ENCODE measurements at places on chromosomes 1 and 21.

- DNase-seq: peak; percentile 47
Measured at GRCh38 chr1:96973605-96974004, 252.0 kb downstream of the PTBP2 start.

DNA sequence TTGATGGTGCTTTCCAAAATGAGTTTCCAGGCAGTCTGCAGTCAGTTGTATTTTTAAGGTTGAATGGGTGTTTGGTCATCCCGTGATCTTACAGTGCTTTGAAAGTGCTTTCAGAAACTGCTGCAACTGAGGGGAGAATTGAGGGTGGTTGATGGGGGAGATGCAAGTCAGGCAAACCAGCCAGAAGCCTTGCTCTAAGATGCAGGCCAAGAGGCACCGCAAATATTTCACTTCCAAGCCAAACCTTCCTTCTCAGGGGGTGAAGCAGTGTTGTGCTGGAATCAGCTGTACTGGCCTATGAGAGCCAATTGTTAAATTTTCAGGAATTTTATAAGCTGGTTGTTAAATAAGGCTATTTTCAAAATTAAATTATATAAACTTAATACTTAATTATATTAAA is 151.6 kb downstream of the KCNJ6 start:
- DNase-seq: no peak

GRCh38 chr1:6727535-6727934 is 25.9 kb upstream of the DNAJC11 start:
- peak; percentile 61 for DNase-seq

DNA sequence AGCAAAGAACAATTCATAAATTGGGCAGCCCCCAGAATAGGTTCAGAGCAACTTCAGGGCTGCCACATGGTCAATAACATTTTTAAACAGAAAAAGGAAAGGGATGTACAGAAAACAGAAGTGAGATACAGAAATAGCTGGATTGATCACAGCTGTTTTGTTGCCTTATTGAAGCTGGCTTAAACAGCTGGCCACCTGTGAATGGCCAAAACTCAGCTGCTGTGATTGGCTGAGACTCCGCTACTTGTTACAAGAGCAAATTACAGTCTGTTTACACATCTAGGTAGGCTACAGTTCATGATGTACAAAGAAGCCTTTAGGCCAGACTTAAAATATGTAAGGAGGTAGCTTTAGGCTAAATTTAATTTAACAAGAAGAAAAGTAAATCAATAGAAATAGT is 11.6 kb upstream of the IFNAR1 start:
- DNase-seq: no peak

- DNase-seq: peak; percentile 62
Measured at GRCh38 chr1:101738475-101738874, 258.3 kb downstream of the OLFM3 start.

DNA sequence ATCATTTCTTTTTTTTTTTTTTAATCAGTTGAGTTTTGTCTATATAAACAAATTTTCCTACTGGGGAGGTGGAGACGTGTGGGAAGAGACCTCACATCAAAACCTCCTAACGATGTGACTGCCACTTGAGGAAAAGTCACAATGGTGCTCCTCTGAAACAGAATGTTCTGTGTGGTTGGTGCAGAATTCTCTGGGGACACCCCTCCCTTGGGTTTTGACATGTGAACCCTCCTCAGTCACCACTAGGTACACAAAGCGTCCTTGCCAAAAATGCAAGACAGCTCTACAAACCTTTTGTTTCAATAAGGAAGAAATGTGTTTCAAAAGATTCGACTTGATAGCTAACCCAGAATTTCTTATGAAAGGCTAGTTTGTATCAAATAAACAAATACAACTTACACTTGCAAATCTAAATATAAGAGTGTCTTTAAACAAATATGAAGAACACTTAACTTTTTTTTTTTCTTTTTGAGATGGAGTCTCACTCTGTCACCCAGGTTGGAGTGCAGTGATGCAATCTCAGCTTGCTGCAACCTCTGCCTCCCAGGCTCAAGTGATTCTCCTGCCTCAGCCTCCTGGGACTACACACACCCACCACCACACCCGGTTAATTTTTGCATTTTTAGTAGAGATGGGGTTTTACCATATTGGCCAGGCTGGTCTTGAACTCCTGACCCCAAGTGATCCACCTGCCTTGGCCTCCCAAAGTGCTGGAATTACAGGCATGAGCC is 9.3 kb downstream of the SLC25A24 start:
- DNase-seq: no peak

GRCh38 chr1:21899267-21899810 is 37.8 kb downstream of the HSPG2 start:
- no peak for DNase-seq

- peak; percentile 75 for DNase-seq
Measured at GRCh38 chr1:89523572-89524368, 859 bp upstream of the LRRC8B start.

- DNase-seq: peak; percentile 33
Measured at GRCh38 chr1:85865213-85865612, 157.0 kb upstream of the ZNHIT6 start.

- DNase-seq: no peak
Measured at GRCh38 chr1:116952738-116953275, 43.1 kb downstream of the PTGFRN start.

DNA sequence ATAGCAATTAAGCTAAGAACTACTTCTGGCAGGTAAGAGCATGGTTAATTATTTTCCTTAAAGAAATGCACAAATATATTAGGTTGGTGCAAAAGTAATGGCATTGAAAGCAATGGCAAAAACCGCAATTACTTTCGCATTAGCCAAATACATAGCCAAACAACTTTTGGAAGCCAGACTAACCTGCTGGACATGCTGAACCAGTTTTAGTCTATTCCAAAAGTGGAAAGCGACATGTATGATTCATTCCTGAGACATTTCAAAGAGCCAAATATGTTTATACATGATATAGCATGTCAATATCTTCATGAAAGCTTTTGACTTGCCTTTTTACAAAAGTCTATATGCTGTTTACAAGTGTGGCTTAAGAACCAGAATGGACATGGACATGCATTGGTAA is 23.4 kb upstream of the DR1 start:
- no peak for DNase-seq

DNA sequence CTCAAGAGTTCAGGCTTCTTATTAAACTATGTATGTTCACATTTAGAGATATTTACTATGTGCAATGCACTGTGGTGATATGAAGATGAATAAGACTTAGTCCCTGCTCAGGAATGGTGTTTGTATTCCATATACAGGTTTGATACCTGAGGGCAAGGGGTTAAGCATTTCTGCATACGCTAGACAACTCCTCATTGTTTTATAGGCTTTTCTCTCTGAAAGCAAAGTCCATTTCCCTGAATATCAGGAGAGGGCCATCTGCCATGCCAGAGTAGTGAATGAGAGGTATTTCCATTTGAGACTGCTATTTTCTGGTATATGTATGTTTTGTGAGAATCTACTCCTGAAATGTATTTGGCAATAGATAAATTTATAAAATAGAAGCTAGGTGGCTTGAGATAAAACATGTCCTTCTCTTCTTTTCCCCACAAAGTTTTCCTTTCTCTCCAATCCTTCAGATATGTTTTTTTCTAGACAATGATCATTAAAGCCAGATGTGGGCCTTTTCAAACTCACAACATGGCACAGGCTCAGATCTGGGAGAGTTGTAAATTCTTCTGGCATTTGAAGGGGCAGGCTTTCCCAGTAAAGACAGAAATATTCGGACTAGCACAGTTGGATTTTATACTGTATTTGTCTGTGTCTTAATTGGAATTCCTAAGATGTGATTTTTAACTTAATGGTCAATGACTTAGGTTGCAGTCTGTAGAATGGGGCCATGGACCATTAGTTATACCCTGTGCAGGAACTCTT is 73.3 kb upstream of the WDR26 start:
- DNase-seq: peak; percentile 60

- peak; percentile 99 for DNase-seq
Measured at GRCh38 chr1:59707178-59707791, 107.5 kb upstream of the HOOK1 start.

Data from fibroblast of mammary gland (primary cell).